GM12878 (cell line): ENCODE measurements at places on chromosomes 1 and 21. TPM values are rescaled to one million over a fixed set of nuclear protein-coding genes. Genes with fewer than 3 reads are reported as not detected.

GRCh38 chr1:67792103-67792502 is 41.2 kb downstream of the GNG12 start:
- no peak for DNase-seq

- DNase-seq = no peak
Observed at GRCh38 chr1:213448776-213449175, 397.7 kb downstream of the RPS6KC1 start.

GRCh38 chr1:2150801-2151200 is 43.8 kb downstream of the FAAP20 start:
- DNase-seq = no peak

- no peak for DNase-seq
Observed at GRCh38 chr1:22494144-22494543, 42.5 kb downstream of the ZBTB40 start.

NKAIN1 gene
- not detected in 2 replicates for total RNA-seq

HES3 gene
- total RNA-seq = not detected in 2 replicates

DNA sequence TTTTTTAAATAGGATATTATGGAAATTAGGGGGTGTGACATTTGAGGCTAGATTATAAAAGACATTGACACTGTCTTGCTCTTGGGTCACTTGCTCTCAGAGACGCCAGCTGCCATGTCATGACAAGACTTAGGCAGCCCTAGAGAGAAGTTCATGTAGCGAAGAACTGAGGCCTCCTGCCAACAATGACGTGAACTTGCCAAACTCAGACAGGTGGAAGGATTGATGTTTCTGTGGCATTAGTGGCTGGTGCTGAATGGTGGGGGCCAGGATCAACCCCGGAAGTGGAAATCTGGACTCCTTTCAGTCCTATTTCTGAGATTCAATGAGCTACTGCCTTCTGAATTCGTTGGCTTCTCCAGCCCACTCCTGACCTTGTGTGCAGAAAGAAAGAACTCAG is 14.7 kb downstream of the NCF2 start:
- DNase-seq = no peak

- DNase-seq = no peak
Observed at GRCh38 chr1:65469889-65470340, 49.4 kb downstream of the LEPR start.

HFM1 gene
- total RNA-seq = not detected in 2 replicates

DNA sequence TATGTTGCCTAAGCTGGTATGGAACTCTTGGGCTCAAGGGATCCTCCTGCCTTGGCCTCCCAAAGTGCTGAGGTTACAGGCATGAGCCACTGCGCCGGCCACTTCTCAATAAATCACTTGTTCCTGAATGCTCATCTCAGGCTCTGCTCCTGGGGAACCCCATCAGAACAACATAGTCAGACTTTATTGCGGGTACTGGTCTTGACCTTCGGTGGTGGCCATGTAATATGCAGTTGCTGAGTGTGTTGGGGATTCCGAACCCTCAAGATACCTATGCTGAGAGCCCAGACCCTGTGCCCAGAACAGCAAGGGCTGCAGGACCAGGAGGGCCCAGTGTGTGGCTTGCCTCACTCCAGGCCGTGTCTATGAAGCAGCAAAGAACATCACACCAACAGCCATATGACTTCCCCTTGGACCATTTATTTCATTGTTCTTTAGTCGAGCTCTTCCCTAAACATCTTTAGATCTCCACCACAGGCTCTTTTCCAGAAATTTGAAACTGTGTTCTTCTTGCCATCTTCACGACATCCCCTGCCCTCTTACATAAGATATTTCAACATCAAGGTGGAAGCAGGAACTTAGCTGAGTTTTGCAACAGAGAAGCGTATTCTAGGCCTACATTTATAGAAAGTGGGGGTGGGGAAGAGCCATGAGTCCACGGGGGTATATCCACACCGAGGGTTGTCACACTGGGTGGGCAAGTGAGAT is 12.7 kb upstream of the SDHB start:
- no peak for DNase-seq

DNA sequence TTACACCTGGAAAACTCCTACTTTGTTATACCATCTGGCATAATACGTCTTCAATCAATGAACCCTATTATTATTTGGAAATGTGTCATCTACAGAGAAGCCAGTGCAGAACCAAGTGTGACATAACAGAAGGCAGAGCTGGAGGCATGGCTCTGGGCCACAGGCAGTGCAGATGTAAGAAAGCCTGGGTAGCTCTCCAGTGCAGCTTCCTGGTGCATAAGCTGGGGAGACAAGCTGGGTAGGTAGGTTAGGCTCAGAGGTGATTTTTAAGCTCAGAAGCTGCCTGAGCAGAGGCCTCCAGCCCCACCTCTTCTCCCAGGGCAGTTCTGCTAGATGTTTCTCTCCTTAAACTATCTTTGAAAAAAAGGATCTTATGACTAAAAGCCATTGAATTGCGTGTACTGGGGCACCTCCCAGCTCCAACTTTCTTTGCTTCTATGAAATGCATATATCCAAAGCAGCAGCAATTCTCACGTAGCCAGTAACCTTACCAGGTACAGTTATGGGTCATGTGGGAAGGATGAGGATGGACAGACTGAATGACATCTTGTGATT is 30.7 kb downstream of the AKNAD1 start:
- DNase-seq = no peak

GBP2 gene
- total RNA-seq = 3.1 TPM in 2 replicates

- no peak for DNase-seq
Observed at GRCh38 chr1:226681652-226682493, 57.2 kb downstream of the ITPKB start.

GRCh38 chr21:43921571-43921978 is 56.6 kb downstream of the AGPAT3 start:
- peak; percentile 39 for DNase-seq

- DNase-seq = peak; percentile 4
Observed at GRCh38 chr1:10387677-10388386, 11.0 kb upstream of the PGD start.

- no peak for DNase-seq
Observed at GRCh38 chr1:90443354-90443753, 273.7 kb downstream of the BARHL2 start.

EXO5 gene
- total RNA-seq = 6.1 and 6.5 TPM in 2 replicates

CR1 gene
- total RNA-seq = 7.3 and 7.8 TPM in 2 replicates

DNA sequence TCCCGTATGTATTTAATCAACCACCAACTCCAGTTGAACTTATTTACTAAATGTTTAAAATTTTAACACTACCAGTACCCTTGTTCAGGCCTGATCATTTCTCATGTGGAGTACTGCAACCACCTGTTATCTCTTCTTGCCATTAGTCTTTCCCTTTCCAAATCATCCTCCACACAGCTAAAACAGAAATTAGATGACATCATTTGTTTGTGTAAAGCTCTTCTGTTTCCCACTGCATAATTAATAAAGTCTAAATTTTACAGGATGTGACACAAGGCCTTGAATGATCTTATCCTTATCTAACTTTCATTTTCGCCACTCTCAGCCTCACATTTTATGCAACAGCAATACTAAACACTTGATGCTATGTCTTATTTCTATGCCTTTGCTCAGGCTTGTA is 24.4 kb downstream of the GDAP2 start:
- DNase-seq = no peak

GRCh38 chr1:63119575-63120155 is 202.7 kb upstream of the FOXD3 start:
- no peak for DNase-seq

CA6 gene
- not detected in 2 replicates for total RNA-seq

TBX15 gene
- 1.1 TPM in 2 replicates for total RNA-seq

GRCh38 chr1:101241485-101242225 is 4.8 kb downstream of the S1PR1 start:
- DNase-seq = no peak
